Stimulated activated CD8-positive, alpha-beta memory T cell treated with anti-CD3 and anti-CD28 coated beads, Interleukin-2, amount 100 ng/mL, for 48 hours (primary cell): ENCODE measurements at places on chromosomes 4 and X.

DNA sequence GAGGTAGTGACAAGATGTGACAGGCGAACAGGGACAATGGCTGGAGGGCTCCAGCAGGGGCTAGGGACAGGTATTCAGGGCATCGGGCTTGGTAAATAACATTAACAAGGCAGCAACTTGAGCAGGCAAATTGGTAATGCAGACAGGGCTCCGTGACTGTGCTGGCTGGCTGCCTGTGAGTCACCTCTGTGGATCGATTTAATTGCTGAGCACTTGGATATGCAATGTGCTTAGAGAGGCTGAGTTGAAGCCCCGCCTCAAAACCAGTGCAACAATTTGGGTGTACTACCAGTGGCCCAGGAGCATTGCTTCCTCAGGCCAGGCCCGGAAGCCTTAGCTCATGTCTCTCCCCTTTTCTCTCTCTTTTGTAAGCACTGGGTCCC is 19.5 kb downstream of the CNGA2 start:
- DNase-seq = no peak

GRCh38 chrX:132532097-132532496 is 43.3 kb upstream of the MBNL3 start:
- DNase-seq = no peak

- DNase-seq = no peak
These were observed 94.3 kb downstream of the GPRIN3 start for GRCh38 chr4:89213382-89213701.

GRCh38 chrX:3699821-3700381 is 13.5 kb downstream of the PRKX start:
- DNase-seq = no peak

DNA sequence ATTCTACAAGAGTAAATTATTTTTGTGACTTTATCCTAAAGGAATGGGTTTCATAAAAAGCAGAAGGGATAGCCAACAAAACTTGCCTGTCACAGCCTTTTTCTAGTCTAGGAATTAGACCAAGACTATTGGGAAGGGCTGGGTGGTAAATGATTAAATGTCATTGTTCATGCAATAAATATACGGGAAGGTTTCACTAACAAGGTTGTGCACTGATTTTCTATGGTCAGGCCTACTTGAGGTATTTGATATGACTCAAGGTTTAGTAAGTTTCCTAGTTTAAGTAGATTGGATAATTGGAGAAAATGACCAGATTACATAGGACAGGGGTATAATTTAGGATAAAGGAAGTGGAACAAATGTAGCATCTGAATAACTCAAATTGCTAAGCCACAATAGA is 249.1 kb upstream of the BMP3 start:
- no peak for DNase-seq

GRCh38 chr4:8290701-8290970 is 21.1 kb downstream of the HTRA3 start:
- no peak for DNase-seq

GRCh38 chrX:261167-261918 is 19.8 kb upstream of the PLCXD1 start:
- DNase-seq = no peak

DNA sequence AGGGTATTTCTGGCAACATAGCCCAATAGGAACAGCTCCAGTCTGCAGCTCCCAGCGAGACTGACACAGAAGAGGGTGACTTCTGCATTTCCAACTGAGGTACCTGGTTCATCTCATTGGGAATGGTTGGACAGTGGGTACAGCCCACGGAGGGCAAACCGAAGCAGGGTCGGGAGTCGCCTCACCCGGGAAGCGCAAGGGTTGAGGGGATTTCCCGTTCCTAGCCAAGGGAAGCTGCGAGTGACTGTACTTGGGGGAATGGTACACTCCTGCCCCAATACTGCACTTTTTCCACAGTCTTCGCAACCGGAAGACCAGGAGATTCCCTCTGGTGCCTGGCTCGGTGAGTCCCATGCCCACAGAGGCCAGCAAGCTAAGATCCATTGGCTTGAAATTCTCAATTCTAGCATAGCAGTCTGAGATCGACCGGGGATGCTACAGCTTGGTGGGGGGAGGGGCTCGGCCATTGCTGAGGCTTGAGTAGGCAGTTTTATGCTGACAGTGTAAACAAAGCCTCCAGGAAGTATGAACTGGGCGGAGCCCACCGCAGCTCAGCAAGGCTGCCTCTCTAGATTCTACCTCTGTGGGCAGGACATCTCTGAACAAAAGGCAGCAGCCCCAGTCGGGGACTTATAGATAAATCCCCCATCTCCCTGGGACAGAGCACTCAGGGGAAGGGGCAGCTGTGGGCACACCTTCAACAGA is 14.0 kb upstream of the ADAD1 start:
- no peak for DNase-seq

- no peak for DNase-seq
These were observed 149.5 kb downstream of the SHROOM3 start for GRCh38 chr4:76584241-76585152.

GRCh38 chrX:57607295-57608187 is 15.7 kb downstream of the ZXDB start:
- DNase-seq = no peak
